Right renal pelvis (tissue), 4 donors: ENCODE measurements at places on chromosomes 6 and 20. TPM values are rescaled to one million over a fixed set of nuclear protein-coding genes. Genes with fewer than 3 reads are reported as not detected.

The IMPG1 gene
- 2.0 TPM for polyA plus RNA-seq

The LHFPL5 gene
- 0.20 TPM for polyA plus RNA-seq

The LPIN3 gene
- 13.6 TPM for polyA plus RNA-seq

DNA sequence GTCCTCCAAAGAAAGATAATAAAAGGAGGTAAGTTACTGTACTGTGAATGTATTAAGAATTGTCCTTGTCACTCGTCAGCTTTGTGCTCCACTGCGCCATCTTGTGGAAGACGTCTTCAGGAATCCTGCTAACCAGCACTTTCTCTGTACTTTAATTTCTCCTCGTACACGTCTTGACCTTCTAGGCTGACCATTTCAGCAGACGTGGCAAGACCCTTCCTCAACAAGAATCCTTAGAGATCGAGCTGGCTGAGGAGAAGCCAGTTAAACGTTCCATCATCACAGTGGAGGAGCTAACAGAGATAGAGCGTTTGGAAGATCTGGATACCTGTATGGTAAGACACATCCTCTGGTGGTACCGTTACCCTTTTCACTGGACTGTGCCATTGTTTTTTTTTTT lies 95.5 kb upstream of the SCGN start:
- DNase-seq = peak; percentile 68

GRCh38 chr6:110044622-110045021 lies 66.5 kb downstream of the GPR6 start:
- no peak for DNase-seq

DNA sequence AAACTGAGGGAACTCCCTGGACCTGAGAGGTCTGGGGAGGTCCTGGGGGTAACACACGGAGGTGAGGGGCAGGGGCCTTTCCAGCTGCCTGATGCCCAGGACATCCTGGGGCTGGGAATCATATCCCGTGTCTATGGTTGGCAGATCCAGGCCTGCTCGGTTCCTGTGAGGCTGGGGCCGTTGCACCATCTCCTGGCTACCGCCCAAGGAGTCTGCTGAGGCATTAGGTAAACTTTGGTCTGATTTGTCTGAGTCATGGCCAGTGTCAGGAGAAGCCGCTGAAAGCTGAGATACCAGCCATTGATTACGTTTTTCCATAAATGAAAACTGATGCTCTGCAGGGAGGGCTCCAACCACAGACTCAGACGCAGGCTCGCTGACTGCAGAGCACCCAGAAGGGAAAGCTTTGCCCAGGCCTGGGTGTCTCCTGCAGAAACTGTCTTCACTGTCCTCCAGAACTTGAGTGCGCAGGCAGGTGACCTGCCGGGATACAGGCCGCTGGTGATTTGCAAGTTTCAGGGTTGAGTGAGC lies 14.2 kb downstream of the TRAF3IP2 start:
- no peak for DNase-seq

DNA sequence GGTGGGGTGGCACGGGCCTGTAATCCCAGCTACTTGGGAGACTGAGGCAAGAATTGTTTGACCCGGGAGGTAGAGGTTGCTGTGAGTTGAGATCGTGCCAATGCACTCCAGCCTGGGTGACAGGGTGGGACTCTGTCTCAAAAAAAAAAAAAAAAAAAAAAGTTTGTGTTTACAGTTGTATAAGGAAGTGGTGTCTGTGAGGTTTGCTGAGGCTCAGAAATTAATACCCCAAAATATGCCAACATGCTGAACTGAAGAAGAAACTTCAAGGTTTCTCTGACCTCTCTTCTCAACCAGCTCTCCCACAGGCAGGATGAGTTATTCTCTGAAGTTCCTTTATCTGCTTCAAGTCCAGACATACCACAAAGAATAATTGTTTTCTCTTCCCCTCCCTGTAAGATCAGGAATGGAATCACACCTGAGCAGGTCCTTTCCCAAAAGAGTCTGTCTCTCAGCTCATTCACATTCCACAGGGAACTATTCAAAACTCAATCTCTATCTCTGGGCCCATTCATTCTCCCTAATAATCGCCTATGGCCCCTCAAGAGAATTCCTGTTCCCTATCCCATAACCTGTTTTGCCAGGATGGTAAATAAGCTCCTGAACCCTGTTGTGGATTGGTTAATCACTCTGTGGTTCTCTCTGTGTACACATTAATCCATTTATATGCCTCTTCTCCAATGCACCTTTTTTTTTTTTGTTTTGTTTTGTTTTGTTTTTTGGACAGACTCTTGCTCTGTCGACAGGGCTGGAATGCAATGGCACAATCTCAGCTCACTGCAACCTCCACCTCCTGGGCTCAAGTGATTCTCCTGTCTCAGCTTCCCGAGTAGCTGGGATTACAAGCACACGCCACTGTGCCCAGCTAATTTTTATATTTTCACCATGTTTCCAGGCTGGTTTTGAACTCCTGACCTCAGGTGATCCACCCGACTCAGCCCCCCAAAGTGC lies 17.4 kb upstream of the KIFC1 start:
- no peak for DNase-seq

DNA sequence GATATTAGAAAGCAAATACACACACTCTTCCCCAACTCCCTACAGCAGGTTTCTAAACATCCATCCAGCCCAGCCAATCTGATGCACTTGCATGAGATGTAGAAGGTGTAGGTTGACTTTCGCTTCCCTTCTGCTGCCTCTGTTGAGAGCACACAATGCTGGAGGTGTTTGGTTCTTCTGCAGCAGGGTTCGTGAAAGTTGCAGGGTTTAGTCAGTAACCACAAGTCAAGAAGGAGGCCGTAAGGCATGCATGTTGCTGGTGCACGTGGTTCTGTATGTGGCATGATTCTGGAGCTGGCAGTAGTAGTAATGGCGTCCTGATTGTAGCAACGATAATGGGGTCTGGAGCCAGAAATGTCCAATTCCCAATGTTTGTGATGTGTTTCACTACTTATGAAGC lies 53.0 kb downstream of the DEK start:
- no peak for DNase-seq

DNA sequence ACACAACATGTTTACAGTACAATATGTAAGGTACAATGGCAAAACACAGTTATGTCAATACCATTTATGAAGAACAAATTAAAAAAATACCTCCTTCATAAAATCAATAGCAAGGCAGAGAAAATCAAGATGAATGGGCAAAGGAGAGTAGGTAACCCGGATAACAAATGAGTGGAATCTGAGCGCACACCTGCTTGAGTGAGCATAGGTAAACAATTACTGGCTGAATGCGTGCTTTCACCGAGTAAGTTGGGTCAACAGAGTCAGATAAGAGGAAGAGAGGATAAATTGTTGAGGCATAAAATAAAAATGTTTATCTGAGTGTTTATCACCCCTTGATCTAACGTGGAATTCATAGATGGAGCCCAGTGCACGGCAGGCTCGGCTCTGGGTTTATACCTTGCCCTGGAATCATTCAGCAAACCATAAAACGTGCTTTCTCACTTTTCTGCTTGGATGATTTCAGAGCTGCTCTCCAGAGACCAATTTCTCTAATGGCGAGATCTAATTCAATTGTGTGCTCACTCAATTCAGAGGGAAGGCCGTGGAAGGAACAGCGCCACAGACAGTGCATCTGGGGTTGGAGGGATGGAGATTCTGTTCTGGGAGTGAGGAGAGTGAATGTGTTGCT lies 224.8 kb upstream of the MAP3K7 start:
- no peak for DNase-seq

DNA sequence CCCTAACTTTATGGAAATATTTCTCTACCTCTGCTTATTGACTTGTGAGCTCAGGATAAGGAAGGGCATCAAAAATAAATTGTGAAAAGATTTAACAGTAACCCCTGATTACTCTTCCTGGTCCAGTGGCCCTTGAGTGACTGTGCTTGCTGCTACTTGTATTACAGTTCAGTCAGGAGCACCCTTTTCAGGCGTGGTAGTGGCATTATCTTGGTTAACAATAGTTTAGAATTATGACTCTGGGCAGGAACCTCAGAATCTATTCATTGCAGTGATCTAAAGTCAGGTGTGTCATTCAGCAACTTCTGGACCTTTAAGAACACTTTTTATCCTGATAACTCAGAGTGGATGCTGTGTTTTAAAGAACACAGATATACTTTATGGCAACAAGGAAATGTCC lies 43.4 kb downstream of the FAM135A start:
- DNase-seq = no peak

- DNase-seq = no peak
Measured at GRCh38 chr6:49892280-49892679, 25.9 kb upstream of the CRISP1 start.
